Regular cardiac myocyte (primary cell): ENCODE measurements at places on chromosomes 6 and 20. TPM values are rescaled to one million over a fixed set of nuclear protein-coding genes. Genes with fewer than 3 reads are reported as not detected.

The EPHA7 gene
- 0.28 and 1.3 TPM in 2 replicates for total RNA-seq

The PDE7B gene
- total RNA-seq: 60.0 and 71.6 TPM in 2 replicates

The EFCAB8 gene
- under 0.01 and 0.38 TPM in 2 replicates for total RNA-seq

The VGLL2 gene
- total RNA-seq: not detected in 2 replicates

The JPH2 gene
- 0.96 and 2.5 TPM in 2 replicates for total RNA-seq

The SIRPD gene
- not detected in 2 replicates for total RNA-seq

The TCP11 gene
- 0.19 and 0.56 TPM in 2 replicates for total RNA-seq

The PLAGL2 gene
- 0.85 and 1.5 TPM in 2 replicates for total RNA-seq

The WFDC5 gene
- not detected in 2 replicates for total RNA-seq

The CD24 gene
- total RNA-seq: 12.3 and 16.6 TPM in 2 replicates

The SEMG1 gene
- not detected in 2 replicates for total RNA-seq

The FAM83C gene
- total RNA-seq: under 0.01 TPM in 1 of 2 replicates, not detected in the other

The CPXM1 gene
- 0.19 and 0.28 TPM in 2 replicates for total RNA-seq

The SLC24A3 gene
- total RNA-seq: 0.77 and 1.4 TPM in 2 replicates

The ESR1 gene
- total RNA-seq: 0.77 and 1.1 TPM in 2 replicates

The PGC gene
- total RNA-seq: not detected in 2 replicates

The PNLDC1 gene
- 0.19 and 0.56 TPM in 2 replicates for total RNA-seq

The OTOR gene
- total RNA-seq: not detected in 2 replicates

The GNRH2 gene
- 0.28 TPM in 1 of 2 replicates, not detected in the other for total RNA-seq

The DUSP15 gene
- 0.56 TPM in 1 of 2 replicates, not detected in the other for total RNA-seq

The EPPIN gene
- total RNA-seq: not detected in 2 replicates

The TBXT gene
- not detected in 2 replicates for total RNA-seq

The KIAA0408 gene
- total RNA-seq: 0.38 and 0.85 TPM in 2 replicates

The WFDC12 gene
- 0.28 TPM in 1 of 2 replicates, not detected in the other for total RNA-seq

The TMEM239 gene
- total RNA-seq: not detected in 2 replicates

The SLCO4A1 gene
- 0.19 and 0.56 TPM in 2 replicates for total RNA-seq

The HMGN3 gene
- total RNA-seq: 23.1 and 56.6 TPM in 2 replicates

The TOX2 gene
- total RNA-seq: 1.4 and 2.1 TPM in 2 replicates

The ISM1 gene
- total RNA-seq: not detected in 2 replicates

The CPNE5 gene
- under 0.01 TPM in 1 of 2 replicates, not detected in the other for total RNA-seq

The ARHGAP40 gene
- total RNA-seq: not detected in 2 replicates

The LST1 gene
- not detected in 2 replicates for total RNA-seq

The PLN gene
- 0.19 and 3.1 TPM in 2 replicates for total RNA-seq

The POPDC3 gene
- 5.8 and 11.3 TPM in 2 replicates for total RNA-seq

The TNFRSF21 gene
- 9.4 and 15.8 TPM in 2 replicates for total RNA-seq

The GGT7 gene
- 10.0 and 15.8 TPM in 2 replicates for total RNA-seq

The GPR6 gene
- not detected in 2 replicates for total RNA-seq

The LKAAEAR1 gene
- 0.19 TPM in 1 of 2 replicates, not detected in the other for total RNA-seq

The PRICKLE4 gene
- 0.19 and 0.56 TPM in 2 replicates for total RNA-seq

The PRSS35 gene
- total RNA-seq: 1.7 and 4.8 TPM in 2 replicates
